GM12892 (cell line): ENCODE measurements at places on chromosomes 12 and 14.

DNA sequence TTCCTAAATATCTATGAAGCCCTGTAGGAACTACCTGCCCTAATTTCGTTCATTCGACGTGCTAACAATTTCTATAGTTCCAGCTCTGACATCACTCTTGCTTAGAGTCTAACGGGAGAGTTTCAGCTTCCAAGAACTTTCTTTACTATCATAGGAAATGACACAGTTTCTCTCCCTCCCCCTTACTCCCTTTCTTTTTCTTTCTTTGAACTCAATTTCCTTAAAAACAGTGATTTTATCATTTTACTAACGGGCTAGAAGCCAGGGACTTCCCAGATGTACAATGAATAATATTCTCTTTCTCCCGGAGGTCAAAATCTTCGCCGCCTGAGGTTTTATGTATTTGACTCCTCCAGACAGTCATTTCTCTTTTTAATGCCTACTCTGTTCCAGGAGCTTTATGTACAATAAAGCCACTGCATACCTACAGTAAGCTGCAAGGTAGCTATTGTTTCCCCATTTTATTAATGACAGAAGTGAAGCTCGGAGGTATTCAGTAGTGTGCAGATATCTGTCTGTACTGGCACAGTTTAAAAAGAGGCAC is 15.7 kb downstream of the SMCO2 start:
- no peak for DNase-seq

GRCh38 chr12:117039891-117040309 is 59.3 kb downstream of the TESC start:
- no peak for DNase-seq

DNA sequence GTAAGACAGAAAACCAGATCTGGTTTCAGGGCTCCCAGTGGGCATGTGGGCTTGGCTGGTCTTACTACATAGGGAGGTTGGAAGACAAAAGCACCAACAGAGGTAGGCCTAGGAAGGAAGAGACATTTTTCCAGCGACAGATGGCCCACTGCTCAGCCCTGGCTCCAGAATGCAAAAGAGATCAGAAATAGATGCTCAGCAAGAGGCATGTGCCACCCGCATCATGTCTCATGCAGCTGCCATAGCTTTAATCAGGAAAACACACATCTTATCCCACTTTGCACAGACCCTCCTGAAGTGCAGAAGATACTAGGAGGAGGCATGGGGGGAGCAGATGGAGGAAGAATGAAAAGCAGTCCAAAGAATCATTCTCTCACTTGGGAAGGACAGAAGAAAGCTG is 25.3 kb downstream of the VASH1 start:
- DNase-seq = no peak

DNA sequence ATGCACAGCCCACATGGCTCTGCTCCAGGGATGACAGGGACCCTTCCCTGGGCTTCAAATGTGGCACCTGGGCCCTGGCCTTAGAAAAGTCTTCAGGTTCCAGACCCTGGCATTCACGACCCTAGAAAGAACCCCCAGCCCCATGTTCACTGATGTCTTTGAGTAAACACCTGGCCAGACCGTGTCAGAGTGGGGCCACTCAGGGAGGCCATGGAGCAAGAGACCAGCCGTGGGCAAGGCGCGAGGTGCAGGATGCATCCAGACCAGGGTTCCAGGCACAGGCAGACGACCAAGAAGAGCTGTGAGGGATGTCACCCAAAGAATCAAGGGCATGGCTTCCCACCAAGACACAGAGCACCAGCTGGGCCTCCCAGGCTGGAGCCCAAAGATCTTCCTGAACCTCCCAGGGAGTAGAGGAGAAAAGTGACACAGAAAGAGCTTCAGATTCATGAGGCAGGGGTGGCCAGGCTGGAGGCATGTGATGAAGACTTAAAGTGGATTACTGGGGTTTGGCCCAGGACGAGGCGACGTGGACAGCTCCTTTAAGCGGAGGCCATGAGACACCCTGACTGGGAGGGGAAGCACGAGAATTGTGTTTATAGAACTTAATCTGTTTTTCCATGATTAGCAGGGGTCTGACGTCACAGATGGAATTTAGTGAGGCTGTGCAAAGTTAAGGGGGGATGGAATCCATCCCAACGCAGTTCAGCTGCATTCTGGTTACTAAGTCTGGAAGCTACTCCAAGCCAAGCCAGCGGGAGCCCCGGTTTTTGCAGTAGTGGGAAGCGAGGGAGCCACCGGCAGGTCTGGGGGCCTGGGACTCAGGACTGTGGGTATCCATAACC is 61.6 kb downstream of the ARL6IP4 start:
- DNase-seq = no peak

- DNase-seq = peak; percentile 17
Observed at GRCh38 chr12:5796171-5796958, 148.7 kb downstream of the ANO2 start.

- no peak for DNase-seq
Observed at GRCh38 chr14:68978172-68978911, 760 bp downstream of the ACTN1 start.

DNA sequence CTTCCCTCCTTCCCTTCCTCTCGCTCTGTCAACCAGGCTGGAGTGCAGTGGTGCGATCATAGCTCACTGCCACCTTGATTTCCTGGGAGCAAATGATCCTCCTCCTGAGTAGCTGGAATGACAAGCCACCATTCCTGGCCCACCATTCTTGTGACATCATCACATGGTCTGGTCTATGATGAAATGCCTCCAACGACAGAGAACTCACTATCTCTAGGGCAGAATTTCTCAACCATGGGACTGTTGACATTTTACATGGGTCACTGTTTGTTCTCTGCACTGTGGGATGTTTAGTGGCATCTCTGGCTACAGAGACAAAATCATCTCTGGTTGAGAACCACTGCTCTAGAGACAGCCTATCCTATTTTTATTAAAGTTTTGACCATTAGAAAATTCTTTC is 9.7 kb downstream of the VRK1 start:
- DNase-seq = no peak

DNA sequence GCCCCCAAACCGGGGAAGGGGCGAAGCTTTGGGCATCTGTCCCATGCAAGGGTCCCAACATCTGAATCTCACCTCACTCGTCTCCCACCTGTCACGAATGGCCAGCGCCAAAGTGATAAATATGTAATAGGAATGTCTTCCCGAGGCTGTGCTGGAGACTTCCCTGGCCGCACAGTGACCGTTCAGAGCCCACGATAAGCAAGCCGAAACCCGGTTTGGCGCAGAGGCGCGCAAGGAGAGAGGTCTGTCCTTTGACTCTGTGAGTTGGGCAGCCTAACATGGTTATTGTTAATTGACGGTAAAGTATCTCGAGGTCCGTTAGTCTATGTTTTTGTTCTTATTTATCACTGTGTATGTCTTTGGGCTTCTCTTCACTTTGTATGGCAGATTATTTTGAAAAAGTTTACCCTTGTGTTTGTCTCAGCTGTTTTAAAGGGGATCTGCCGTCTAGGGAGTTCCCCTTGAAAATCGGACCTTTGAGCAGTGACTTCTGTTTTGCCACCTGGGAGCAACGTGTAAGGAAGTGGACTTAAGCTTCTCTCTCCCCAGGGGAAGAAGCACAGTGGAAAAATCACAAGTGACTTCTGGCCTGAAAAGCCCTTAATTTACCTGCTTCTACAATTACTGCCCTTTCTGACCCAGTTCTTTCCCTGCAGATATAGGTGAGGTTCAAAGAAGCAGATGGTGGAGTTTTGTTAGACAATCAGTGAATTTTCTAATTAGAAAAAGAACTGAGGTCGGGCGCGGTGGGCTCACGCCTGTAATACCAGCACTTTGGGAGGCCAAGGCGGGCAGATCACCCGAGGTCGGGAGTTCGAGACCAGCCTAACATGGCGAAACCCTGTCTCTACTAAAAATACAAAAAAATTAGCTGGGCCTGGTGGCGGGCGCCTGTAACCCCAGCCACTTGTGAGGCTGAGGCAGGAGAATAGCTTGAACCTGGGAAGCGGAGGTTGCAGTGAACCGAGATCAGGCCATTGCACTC is 1.1 kb upstream of the TM9SF1 start:
- no peak for DNase-seq

GRCh38 chr12:2250797-2251196 is 198.0 kb downstream of the CACNA1C start:
- DNase-seq = no peak

GRCh38 chr12:130916241-130916911 is 37.3 kb upstream of the ADGRD1 start:
- peak; percentile 48 for DNase-seq

- no peak for DNase-seq
Observed at GRCh38 chr14:99138999-99139865, 132.8 kb downstream of the BCL11B start.

GRCh38 chr12:124453419-124454351 is 113.7 kb downstream of the NCOR2 start:
- peak; percentile 95 for DNase-seq

DNA sequence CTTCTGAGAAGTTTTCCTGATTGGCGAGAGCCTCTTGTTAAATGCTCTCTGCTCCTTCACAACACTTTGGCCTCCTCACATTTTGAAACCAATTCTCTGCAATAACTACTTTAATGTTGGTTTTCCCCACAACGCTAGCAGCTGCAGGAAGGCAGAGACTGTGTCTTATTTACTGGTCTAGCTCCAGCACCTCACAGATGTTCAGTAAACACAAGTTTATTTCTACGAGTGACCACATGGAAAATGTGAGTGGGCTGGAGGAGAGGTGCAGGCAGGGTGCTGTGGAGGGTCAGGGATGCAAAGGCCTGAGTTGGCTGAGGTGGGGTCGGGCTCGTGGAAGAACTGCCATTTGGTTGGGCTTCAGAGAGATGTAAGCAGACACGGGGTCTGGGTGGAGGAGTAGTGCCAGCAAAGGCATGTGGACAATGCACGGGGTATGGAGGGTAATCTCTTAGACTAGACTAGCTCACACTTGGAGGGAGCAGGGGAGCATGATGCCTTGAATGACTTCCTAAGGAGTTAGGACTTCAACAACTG is 117.4 kb upstream of the RTL1 start:
- DNase-seq = no peak

DNA sequence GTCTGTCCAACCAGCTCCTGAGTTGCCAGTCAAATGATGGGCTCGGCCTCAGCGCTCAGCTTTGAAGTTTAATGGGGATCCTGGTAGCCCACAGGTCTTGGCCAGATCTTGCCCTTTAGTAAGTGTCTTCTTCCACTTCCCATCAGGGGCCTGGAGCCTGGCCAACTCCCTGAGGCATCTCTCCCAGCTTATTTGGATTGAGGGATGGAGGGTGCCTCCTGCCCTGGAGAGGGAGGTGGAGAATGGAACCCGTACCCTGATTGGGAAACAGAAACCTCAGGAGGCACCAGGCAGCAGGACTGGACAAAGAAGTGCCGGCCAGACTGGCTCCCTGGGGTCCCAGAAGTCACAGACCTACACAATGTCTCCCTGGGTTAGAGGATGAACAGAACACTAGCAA is 40.5 kb upstream of the LTBP2 start:
- DNase-seq = no peak

DNA sequence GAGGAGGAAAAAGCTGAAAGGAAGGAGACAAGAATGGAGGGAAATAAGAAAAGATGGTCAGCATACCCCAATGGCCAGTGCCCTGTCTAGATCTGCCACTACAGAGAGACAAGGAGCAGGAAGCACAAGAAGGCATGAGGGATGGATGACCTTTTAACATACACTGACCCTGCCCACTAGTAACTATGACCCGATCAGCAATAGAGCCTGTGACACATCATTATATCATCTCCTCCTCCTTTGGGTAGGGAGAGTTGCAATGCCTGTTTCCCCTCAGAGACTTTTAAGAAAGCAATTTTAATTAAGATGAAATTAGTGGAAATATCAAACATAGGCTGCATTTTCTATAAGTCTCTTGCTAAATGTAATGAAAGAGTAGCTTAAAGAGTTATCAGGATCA is 4.7 kb upstream of the SLC2A13 start:
- DNase-seq = no peak

- no peak for DNase-seq
Observed at GRCh38 chr14:76204461-76205230, 52.9 kb downstream of the GPATCH2L start.

GRCh38 chr14:68520637-68521556 is 272.0 kb downstream of the ZFP36L1 start:
- DNase-seq = no peak

DNA sequence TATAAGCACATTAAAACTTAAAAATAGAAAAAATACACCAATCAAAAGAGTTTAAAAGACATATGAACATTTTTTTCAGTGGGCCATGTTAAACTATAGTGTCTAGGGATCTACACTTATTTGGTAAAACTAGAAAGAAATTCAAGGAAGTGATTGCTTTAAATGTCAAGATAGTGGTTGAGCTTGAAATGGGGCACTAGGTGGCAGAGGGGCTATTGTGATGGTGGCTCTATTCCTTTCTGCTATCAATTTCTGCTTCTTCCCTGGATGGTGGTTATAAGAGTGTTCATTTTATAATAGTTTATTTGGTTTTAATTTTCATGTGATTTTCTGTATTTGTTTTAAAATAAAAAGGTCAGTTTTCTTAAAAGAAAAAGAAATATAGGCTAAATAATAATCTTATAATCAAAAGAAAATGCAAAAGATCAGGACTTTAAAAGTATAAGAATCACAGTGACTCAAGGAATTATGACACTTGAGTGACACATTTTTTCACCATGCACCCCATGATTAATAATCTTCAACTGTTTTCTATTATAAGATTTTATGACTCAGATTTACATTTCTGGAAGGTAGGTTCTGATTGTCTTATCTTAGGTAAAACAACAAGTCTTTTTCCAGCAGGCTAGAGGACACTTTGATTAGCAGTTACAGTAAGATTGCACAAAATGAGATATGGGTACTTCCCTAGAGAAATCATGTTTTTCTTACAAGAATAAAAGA is 137.5 kb downstream of the FSCB start:
- DNase-seq = no peak

DNA sequence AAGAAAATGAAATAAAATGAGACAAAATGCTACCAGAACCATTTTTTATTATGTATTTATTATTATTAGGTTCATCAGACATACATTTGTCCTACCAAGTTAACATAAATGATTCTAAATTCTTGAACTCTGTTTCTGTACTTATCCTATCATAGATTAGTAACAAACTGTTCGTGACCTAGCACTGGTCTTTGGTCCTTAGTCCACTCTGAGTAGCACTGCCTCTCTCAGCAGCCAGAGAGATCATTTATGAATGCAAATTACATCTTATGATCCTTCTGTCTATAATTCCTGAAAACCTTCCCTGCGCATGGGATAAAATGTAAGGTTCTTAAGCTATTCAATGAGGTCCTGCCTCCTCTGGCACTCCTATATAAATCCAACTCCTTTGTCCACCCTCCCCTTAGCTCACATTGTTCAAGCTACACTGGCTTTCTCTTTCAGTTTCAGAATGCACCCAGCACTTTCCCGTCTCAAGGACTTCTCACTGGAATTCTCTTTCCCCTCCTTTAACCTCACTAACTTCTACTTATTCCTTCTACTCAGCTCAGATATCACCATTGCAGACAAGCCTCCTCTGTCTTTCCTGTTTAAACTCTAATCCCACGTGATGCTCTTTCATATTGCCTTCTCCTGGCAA is 17.1 kb downstream of the PDZRN4 start:
- DNase-seq = no peak

GRCh38 chr14:101475456-101476257 is 85.6 kb upstream of the DIO3 start:
- DNase-seq = no peak

DNA sequence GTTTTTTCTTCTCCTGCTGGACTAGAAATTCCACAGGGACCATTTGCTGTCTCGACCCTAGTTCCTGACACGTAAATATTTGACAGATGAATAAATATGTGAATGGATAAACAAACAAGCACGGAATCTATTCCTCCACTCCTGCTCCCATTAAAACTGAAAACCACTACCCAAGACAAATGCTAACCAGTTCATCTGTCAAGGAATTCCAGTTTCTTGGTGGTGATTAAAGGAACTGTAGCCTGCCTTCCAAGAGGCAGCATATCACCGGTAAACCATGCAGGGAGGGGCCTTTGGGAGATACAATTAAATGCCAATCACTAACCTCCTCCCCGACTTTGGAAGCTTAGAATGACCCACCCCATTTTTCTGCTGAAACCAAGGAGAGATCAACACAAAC is 95.4 kb downstream of the TTC7B start:
- no peak for DNase-seq
